ENCODE measurements at places on chromosomes 4 and X.

- no peak for DNase-seq
Observed at GRCh38 chrX:66051980-66052379, 12.1 kb upstream of the VSIG4 start.

DNA sequence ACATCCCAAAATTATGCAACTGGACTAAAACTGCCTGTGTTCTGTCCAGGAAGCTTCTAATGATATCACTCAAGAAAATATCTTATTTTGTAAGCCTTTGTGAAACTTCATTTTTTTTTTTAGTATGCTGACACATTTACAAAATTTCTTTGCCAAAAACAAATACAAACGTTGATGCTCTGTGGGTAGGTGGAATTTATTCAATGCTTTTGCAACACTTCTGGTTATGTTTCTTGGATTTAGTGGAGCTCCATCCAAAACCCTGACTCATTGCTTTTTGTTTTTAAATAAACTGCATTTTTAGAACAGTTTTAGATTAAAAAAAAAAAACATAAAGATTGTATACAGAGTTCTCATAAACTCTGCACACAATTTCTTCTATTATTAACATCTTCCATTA is 250.9 kb upstream of the MAOA start:
- no peak for DNase-seq

- no peak for DNase-seq
Observed at GRCh38 chrX:20046223-20046622, 55.4 kb upstream of the BCLAF3 start.

DNA sequence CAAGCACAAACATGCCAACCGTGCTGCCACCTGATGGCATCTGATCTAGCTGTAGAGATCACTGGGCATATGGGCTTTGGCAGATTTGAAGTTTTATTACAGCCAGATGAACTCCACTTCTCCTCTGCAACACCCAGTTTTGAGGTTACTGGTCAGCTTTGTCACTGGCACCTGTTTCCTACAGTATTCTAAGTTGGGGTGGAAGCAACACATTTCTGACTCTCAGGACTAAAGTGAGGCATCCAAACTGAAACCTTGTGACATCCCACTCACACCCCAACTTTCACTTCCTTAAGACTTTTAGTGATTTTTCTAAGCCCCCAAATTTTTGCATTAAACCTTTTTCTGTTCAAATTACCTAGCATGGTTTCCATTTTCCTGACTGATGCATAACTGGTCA is 115.1 kb upstream of the PCDH18 start:
- DNase-seq, result no peak

GRCh38 chrX:11431786-11432185 is 138.6 kb downstream of the AMELX start:
- no peak for DNase-seq

DNA sequence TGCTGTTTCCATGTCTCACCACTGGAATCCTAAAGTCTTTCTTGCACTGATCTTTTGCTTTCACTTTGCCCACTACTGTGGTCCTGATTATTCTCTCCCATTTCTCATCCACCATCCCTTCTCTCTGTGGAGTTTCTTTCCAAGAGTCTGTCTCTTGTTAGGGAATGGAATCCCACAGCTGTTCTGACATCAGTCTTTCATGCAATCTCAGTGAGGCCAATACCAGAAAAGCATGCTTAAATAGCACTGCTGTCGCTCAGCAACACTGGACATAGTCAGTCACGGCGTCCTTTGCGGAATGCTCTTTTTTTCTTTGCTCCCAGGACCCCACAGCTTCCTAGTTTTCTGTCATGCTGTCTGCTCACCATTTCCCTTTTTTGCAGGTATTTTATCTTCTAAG is 20.1 kb downstream of the SLITRK4 start:
- DNase-seq, result no peak

- no peak for DNase-seq
Observed at GRCh38 chr4:5995901-5996623, 22.2 kb downstream of the C4orf50 start.

DNA sequence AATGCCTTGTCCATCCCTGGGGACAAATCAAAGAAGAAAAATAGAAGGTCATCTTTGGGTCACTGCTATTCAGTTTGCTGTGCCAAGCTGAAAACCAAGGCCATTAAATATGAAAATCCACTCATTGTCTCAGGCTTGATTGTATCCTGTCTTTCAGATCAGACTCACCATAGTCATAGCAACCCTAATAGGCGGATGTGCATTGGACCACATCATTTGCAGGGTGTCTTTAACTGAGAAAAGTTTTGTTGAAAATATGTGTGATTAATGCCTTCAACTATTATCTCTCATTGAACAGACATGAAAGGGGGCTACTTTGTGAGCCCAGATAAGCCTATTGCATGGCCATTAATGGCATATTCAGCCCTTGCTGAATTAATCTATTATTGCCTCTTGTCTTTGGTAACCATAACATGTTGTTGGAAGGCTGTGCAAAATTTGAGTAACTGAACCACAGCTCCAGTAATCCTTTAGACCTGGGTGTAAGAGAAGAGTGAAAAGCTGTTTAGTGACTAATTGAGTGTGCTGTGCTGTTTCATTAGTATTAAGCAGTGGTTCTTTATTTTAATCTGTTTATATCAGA is 453.6 kb upstream of the EPHA5 start:
- DNase-seq, result no peak

DNA sequence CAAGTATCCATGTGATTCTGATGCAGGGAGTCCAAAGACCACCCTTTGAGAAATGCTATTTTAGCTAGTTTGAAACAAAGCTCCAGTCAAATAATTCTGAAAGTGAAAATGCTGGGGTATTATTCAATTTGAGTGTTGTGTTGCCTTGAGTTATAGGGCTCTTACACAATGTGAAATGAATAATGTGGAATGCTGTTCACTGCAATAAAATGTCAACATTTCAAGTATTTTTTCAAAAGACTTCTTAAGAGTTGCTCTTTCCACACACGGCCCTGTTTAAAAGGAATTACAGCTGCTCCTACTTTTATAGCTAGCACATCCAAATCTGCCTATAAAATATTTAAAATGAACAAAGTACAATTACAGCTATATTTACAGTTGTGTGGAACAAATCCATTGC is 27.5 kb upstream of the PLS3 start:
- DNase-seq, result no peak

DNA sequence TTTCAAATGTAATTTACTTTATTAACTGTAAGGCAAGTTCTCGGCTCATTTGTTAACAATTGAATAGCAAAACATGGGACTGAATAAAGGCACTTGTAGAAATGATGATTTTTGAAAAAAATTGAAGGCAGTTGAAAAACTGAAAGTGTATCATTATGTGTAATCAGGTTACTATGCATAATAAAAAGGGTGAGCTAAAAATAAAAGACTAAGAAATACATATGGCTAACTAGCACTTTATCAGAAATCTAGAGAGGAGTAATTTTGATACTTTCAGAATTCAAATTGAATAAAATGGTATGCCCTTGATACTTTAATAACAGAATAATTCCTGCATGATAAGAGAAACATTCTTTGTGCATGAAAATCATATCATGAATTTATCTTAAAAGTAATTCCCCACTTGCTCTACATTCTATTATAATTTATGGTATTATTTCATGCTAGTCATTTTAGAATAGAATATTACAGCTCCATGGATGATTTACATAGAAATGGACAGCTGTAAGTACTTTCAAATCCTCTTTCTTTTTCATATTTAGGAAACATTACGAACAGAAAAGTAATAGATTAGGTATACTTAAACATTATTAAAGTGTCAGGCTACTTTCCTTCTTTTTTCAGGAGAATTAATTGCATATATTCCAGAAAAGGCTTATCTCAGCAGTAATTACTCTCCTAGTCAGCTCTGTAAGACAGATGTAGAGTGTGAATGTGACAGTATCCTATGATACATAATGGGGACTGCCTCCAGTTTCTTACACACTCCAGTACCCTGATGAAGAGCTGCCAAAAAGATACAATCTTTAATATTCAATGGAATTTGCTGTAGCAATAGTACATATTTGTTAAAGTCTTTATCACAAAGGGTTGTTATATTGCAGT is 697.3 kb downstream of the CCSER1 start:
- DNase-seq, result no peak

DNA sequence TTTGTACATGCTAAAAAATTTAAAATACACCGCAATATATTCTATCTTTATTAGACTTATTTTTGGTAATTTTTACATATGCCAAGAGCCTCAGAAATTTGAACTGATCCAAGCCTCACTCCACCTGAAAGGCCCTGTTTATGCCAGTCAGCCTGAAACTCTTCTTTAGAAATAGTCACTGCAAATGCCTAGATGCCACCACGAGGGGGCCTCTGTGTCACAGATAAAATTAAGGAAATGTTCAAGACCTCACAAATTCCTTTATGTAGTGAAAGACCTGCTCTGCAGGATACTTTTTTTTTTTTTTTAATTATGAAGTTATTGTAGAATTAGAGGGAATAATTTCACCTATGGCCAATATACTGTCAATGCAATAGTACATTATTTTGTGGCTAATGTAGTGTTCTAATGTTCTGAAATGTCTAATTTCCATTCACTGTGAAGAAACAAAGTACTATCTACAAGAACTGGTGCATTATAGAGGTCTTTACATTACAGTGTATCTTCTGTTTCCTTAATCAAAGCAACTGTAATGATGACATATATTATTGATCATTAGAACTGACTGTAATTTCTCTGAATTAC is 69.8 kb downstream of the DTHD1 start:
- DNase-seq, result no peak

DNA sequence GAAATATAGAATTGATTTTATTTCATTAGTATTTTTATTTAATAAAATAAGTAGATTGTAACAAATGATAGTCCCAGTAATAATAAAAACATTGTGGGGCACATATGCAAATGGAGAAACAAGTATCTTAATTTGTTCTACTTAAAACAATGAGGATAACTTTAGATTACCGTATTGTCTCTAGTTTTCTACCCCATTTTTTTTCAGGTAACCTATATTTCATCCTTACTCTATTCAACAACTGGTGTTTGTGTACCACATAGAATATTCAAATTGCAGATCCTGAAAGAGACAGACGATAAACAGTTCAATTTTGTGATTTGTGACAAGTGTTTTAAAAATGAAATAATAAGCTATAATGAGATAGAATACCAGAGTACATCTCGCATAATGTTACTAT is 671.8 kb downstream of the GALNTL6 start:
- no peak for DNase-seq

GRCh38 chr4:7774301-7775294 is 165.1 kb downstream of the AFAP1 start:
- DNase-seq, result no peak

- DNase-seq, result no peak
Observed at GRCh38 chr4:93770201-93770600, 58.4 kb upstream of the ATOH1 start.

DNA sequence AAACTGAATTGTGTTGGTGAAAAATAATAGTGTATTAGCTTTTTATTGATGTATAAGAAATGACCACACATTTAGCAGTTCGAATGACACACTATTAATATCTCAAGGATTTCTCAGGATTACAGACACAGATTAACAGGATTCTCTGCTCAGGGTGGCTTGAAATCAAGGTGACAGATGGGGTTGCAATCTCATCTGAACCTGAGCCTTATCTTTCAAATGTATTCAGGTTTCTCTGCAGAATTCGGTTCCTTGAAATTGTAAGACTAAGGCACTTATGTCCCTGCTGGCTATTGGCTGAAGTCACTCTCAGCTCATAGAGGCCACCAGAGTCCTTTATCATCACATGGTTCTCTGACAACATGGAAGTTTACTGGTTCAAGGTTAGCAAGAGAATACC is 1780.1 kb downstream of the ARAP2 start:
- no peak for DNase-seq

- DNase-seq, result no peak
Observed at GRCh38 chrX:9482408-9482807, 17.6 kb downstream of the TBL1X start.

GRCh38 chr4:92791871-92792440 is 488.2 kb downstream of the GRID2 start:
- DNase-seq, result no peak

DNA sequence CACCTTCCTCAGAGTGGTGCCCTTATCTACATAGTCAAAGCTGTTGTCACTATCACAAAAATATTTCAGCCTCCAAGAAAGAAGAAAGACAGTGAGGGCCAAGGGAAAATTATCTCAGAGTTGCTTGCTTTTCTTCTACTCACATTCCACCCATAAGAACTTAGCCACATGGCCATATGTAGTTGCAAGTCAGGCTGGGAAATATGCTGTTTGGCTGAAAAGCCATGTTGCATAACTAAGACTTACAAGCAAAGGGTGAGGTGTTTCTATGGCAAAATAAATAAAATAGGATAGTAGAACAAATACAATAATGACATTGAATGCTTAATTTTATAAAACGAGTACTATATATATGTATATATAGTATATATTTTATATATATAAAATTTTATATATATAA is 365.9 kb upstream of the PABPC4L start:
- DNase-seq, result no peak

- no peak for DNase-seq
Observed at GRCh38 chr4:158079661-158080060, 93.2 kb downstream of the GASK1B start.

DNA sequence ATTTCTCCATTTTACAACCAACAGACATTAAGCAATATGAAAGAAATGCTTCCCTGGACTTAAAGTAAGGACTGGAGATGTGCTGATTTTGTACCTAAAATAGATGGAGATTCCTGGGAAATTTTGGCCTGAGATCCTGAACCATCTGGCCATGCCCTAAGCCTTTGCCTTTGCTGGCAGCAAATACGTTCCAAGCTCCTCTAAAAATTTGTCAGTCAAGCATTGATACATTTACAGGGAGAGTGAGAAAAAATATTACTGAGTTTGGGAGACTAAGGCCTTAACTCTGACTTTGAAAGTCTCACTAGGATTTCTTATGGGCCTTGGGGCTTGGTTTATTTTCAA is 63.9 kb downstream of the FHDC1 start:
- no peak for DNase-seq

GRCh38 chrX:7188672-7189071 is 40.7 kb upstream of the PUDP start:
- DNase-seq, result no peak

DNA sequence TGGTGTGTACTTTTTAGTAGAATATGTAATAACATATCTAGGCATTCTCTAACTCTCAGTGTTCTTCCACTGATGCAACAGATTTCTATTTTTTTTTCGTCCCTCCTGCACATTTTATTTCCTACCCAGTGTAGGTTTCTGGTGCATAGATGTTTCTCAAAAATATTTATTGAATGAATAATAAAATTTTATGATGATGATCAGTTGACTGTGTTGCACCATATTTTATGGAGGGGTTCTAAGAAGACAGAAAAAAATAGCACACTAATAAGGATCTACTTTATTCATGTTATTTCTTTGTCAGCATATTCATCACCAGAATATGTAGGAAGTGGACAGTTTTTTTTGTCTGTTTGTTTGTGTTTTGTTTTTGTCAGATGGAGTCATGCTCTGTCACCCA is 2529.3 kb downstream of the ARAP2 start:
- no peak for DNase-seq

Measured in HFF-Myc (cell line).